ENCODE measurements at places on chromosomes 5 and 9. TPM values are rescaled to one million over a fixed set of nuclear protein-coding genes. Genes with fewer than 3 reads are reported as not detected.

Gene WDR31
- 1.1 TPM for total RNA-seq

Gene SLC6A7
- total RNA-seq: not detected

Gene TMEM38B
- 14.2 TPM for total RNA-seq

Gene THBS4
- total RNA-seq: 0.15 TPM

DNA sequence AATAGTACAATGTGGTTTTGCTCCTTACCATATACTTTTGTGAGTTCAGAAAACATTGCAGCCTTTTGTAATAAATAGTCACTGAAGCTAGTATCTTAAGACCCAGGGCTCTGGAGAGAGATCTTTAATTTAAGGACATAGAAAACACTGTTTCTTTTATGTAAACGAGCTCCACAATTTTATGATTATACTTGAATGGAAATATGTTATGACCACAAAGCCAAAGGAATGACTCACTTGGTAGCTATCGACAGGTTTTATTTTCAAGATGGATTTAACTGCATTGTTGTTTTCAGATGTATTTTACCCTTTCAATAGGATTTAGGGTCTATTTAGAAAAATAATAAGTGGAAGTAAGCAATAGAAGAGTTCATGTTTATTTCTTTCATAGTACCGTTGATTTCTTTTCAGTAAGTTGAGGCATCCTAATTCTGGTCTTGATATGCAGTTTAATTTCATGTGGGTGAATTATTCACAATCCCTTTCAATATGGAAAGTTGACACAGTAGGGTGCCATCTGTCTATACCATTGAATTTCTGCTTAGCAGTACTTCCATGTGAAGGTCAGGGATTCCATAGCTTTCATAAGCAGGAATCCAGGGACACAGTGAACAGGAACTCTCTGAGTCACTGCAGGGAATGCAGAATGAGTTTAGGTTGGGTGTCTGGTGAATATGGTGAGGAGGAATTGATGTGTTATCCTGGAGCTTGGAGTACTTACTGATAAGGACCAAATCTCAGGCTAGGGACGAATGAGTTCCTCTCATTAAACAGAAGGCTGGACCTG lies 157.6 kb downstream of the CD180 start:
- H3K36me3 ChIP-seq: no peaks in the 10 kb centered on the region
- no peak overlapping the region for H3K4me3 ChIP-seq
- no peak for DNase-seq
- H3K27ac ChIP-seq: no peak overlapping the region
- H3K27me3 ChIP-seq: no peaks in the 10 kb centered on the region

DNA sequence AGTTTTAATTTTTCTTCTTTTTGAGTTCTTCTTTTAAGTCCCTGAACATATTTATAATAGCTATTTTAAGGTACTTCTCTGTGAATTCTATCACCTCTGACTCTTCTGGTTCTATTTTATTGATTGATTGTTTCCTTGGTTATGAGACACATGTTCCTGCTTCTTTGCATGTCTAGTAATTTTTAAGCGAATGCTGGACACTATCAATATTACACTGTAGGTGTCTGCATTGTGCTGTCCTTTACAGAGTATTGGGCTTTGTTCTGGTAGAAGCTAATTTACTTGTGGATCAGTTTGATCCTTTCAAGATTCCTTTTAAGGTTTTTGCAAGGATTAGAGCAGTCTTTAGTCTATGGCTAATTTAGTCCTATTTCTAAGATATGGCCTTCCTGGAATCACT lies 195.7 kb downstream of the GAPVD1 start:
- H3K27ac ChIP-seq: no peak overlapping the region
- H3K4me3 ChIP-seq: no peak overlapping the region
- no peaks in the 10 kb centered on the region for H3K4me1 ChIP-seq
- peaks cover 12% of the 10 kb centered on the region for H3K36me3 ChIP-seq

DNA sequence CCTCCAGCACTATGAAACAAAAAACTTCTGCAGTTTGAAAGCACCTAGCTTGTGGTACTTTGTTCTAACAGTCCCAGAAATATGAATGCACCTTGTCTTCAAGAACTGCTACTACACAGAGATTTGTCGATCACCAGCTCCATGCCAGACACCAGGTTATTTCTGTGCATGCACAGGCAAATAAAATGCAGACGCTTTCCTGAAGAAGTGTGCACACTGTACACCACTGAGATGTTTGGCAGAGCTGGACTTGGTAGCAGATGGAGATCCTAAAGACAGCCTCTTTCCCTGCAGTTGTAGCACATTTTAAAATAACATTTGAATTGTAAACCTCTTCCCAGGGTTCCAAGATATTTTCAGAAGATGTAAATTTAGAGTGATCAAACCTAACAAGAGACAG lies 730.0 kb downstream of the MTRR start:
- H3K36me3 ChIP-seq: no peaks in the 10 kb centered on the region
- DNase-seq: no peak
- no peaks in the 10 kb centered on the region for H3K27me3 ChIP-seq
- no peak overlapping the region for H3K27ac ChIP-seq
- H3K4me3 ChIP-seq: no peak overlapping the region

GRCh38 chr9:123796618-123797484 lies 133.1 kb downstream of the DENND1A start:
- no peaks in the 10 kb centered on the region for H3K36me3 ChIP-seq
- H3K4me3 ChIP-seq: no peak overlapping the region
- H3K27me3 ChIP-seq: no peaks in the 10 kb centered on the region
- no peak overlapping the region for H3K27ac ChIP-seq
- H3K4me1 ChIP-seq: no peaks in the 10 kb centered on the region
- no peak for DNase-seq

Data from T-cell (primary cell).